ENCODE measurements at places on chromosomes 7 and 10. TPM values are rescaled to one million over a fixed set of nuclear protein-coding genes. Genes with fewer than 3 reads are reported as not detected.

Gene CALN1
- polyA plus RNA-seq = 0.25 TPM

Gene LBX1
- polyA plus RNA-seq = not detected

Gene PARD3
- 13.7 TPM for polyA plus RNA-seq

Gene TRIM50
- polyA plus RNA-seq = 1.4 TPM

Gene NPM3
- 3.4 TPM for polyA plus RNA-seq

Gene PRF1
- polyA plus RNA-seq = 3.1 TPM

Gene ADAM8
- 1.3 TPM for polyA plus RNA-seq

Measured in liver (tissue), 10 donors.